GM20000 (cell line): ENCODE measurements at places on chromosomes 6 and 20.

GRCh38 chr20:46350201-46350985 lies 42.1 kb upstream of the CDH22 start:
- peak; percentile 81 for DNase-seq

GRCh38 chr20:24361541-24361940 lies 107.9 kb upstream of the SYNDIG1 start:
- DNase-seq: no peak

- DNase-seq: no peak
Measured at GRCh38 chr20:43243672-43244269, 54.1 kb upstream of the PTPRT start.

- DNase-seq: no peak
Measured at GRCh38 chr6:30463242-30463641, 26.1 kb upstream of the HLA-E start.

DNA sequence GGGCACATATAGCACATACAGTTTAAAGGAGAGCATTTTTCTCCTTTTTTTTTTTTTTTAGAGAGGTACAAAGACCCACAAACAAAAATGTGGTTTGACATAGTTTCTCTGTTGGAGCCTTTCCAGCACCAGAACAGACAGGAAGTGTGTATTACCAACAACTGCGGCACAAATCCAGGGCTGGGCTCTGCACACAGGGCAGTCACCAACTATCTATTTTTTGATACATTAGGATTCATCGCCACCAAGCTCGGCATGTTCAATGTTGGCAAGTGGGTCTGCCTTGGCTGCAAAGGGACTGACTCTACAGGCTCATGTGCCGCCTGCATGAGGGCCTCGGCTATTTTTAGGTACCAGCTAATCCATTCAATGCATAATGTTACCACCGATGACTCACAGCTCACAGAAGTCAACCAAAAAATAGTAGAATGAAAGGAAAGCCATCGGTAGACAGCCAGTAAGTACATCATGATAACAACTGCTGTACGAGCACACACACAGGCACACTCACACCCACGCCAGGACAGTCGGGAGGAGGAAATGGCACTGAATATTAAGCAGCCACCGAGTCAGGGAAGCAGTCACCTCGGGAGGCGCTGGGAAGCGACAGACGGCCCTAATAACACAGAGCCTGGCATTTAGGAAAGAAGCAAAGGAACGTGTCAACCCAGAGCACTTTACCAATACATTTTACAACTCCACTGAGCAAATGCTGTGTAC lies 81.6 kb downstream of the GMPR start:
- DNase-seq: peak; percentile 65

DNA sequence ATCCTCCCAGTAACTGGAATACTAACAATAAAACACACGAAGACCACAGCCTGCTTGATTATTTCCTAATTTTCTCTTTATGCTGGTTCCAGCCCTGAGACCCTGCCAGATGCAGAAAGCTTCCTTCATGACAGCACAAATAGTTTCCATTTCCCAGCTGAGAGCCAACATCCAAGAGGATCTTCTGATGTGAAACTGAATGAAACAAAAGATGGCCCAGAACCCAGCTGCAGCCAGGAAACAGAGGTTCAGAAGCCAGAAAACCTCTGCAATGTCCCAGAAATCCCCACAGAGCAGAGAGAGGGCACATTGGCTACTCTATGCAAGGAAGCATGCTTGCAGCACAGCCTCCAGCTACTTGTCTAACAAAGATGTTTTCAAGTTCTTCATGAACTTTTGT lies 61.8 kb upstream of the PLEKHG1 start:
- DNase-seq: no peak

- DNase-seq: no peak
Measured at GRCh38 chr6:29917857-29918256, 24.5 kb upstream of the HLA-A start.

GRCh38 chr6:166417285-166417691 lies 34.5 kb upstream of the MPC1 start:
- no peak for DNase-seq

DNA sequence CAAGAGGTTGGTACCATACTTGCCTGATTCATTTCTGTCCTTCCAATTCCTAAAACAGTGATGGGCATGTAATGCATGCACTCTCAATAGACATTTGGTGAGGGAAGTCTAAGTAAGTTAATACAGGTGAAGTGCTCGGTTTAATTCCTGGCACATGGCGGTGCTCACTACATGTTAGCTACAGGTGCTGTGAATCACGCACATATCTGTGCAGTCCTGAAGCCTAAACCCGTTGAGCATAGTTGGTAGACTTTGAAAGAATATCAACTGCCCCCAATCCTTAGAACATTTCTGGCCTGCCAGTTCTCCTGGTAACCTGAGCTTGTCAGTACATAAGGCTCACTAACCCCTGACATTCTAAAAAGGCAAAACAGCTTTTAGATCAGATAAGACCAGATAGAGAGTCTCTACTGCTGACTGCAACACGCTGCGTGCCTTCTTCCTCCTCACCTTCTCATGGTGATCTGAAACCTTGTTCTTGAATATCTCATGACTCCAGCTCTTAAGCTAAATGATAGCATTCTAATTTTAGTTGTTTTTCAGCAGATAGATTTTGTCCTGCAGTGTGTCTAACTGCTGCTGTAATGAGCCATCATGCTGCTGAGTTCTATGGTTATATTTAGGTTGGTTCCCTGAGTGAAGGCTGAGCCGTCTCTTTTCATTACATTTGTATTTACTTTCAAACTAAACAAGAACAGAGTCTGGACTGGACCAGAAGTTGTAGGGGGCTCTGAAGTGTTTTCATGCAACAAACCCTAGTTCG lies 328.5 kb upstream of the QKI start:
- no peak for DNase-seq

DNA sequence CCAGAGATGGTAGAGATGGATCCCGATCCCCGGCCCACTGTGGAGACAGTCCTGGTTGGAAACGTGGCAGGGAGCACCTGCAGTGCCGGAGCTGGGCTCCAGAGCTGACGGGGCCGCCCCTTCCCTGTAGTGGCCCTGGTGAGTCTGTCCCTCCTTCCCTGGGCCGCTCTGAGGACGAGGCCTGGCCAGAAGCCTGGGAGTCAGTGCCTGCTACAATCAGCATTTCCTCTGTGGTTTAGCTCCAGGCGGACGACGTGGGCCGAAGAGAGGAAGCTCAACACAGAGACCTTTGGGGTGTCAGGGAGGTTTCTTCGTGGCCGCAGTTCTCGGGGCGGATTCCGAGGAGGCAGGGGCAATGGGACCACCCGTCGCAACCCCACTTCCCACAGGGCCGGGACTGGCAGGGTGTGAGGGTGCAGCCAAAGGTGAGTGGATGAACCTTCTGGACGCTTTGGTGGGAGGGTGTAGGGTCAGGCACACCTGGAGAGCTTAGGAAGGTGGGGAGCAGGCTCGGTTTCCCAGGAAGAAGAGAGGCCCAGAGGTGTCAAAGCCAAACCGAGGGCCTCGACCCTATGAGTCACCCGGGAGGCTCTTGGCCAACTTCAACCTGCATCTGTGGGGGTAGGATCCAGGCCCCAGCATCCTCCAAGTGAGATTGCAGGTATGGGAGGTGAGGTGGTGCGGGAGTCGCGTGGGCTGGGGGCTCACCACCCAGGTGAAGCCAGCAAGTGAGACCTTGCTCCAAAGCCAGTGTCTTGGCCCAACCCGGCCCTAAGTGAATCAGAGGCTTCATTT lies 9.9 kb downstream of the PSMA7 start:
- no peak for DNase-seq

GRCh38 chr6:159761129-159761872 lies 544 bp upstream of the ACAT2 start:
- DNase-seq: peak; percentile 31

DNA sequence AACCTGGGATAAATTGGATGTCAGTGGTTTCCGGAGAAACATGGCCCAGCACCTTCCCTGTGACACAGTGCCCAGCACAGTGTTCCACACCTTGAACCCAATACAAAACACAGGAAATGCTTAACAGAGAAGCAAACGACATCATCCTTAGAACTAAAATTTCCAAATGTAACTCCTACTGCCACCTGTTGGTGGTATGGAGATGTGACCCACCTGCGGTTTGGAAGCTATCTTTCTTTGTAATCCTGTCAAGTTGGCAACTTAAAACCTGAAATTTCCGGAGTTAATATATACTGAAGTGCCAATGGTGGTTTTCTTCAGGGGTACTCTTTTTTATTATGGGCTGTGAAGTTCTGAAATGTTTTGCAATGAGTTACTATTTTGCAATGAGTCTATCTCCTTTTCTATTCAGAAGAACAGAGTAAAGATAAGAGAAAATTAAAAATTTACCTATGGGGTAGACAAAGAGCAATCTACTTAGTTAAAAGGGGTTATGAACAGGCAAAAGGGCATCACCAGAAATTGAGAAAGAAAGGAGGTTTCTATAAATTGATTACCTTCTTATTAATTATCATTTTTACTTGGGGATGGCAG lies 658.8 kb downstream of the PTPRT start:
- DNase-seq: peak; percentile 32

- DNase-seq: no peak
Measured at GRCh38 chr20:22063753-22064152, 358.3 kb downstream of the PAX1 start.

GRCh38 chr20:3509064-3509463 lies 38.2 kb downstream of the ATRN start:
- DNase-seq: no peak

DNA sequence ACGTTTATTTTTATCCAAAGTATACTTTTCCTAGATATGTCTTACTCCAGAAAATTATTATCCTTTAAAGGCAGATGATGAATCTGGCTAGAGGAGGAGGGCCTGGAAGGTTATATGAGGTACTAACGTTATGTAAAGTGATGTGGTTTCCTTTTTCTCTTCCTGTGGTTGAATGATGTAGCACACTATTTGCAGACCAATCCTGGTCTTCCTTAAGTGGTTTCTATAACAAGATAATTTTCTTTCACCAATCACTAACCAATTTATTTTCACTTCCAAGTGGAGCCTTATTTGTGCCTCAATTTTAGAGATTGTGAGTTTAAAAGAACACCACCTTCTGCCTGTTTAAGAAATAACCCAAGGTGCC lies 154.6 kb upstream of the SOX4 start:
- DNase-seq: peak; percentile 37

GRCh38 chr6:34248198-34248726 lies 544 bp downstream of the SMIM29 start:
- DNase-seq: peak; percentile 73

DNA sequence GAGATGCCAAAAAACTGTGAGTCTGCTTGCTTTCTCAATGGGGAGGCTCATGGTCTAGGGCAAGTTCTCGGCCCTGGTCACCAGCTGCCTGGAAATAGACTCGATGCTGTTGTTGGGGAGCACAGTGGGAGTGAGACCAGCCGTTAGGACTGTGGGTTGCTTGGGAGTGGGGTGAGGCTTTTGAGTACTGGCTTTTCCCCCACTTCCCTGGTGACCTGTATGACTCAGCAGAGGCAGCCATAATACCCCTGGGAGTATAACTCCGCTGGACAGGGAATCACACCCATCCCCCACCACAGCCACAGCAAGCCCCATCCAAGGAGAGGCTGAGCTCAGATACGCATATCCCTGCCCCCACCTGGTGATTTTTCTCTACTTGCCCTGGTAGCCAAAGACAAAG lies 48.9 kb upstream of the OGFRL1 start:
- DNase-seq: no peak

GRCh38 chr6:124979294-124979678 lies 17.0 kb downstream of the RNF217 start:
- DNase-seq: no peak

DNA sequence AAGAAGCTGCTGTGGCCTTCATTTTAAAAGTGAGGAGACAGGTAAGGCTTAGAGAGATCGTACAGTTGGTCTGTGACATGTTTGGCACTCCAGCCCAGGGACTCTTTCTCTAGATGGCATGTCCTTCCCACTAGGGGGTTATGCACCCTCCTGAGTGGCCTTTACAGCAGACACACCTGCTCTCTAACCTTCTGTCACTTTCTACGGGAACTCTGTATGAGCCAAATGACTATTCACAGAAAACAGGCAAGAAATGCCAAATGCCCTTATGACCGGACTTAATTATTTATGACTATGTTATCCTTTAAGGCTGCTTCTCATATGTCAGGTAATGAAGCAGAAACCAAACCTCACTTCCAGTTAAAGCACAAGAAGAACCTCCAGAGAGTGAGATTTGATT lies 91.2 kb downstream of the MAP3K5 start:
- DNase-seq: no peak

- DNase-seq: no peak
Measured at GRCh38 chr6:82114748-82115147, 132.8 kb downstream of the IBTK start.

- peak; percentile 27 for DNase-seq
Measured at GRCh38 chr6:95431637-95432228, 145.6 kb upstream of the MANEA start.

- no peak for DNase-seq
Measured at GRCh38 chr20:43450841-43451799, 6.6 kb upstream of the SRSF6 start.

DNA sequence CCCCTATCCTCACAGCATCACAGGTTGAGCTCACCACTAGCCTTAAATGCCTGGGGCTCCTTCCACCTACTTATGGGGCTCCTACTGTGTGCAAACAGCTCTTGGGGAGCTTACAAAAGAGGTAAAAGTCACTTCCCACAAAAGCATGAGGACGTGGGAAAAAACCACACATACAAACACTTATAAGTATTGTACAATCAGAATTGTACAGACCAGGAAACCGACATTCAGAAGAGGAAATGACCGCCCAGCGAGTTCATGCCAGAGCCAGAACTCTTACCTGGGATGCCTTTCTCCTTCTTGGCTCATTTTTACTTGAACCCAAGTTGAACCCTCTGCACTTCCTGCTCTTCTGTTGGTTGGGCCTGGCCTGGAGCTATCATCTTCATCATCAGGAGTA lies 6.3 kb upstream of the PPP1R16B start:
- DNase-seq: no peak

- DNase-seq: no peak
Measured at GRCh38 chr6:16437984-16438383, 199.6 kb downstream of the GMPR start.

DNA sequence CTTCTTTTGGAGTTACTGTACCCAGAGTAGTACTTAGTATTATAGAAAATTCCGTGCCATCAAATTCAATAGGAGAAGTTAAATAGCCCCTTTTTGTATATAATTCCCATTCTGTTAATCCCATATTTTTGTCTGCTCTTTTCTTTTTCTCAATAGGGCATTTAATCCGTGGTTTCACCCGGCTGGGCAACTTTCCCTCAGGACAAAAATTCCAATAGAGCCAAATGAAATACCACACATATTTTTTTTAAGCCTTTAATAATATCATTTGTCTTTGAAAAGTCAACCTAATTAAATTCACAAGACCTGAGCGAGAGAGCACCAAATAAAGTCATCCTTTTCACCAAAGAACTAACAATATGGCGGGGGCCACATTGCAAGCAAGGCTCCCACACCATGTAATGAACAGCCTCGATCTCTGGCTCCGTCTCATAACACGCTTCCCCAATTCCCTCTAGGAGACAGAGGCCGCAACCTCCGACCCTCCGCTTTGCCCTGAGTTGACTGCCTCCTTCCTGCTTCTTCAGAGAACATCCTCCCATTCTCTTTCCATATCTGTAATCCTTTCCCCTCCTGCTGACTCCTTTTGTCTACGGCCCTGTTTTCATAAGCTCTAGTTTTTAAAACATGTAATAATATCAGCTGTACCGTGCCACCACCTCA lies 13.6 kb downstream of the NHSL1 start:
- DNase-seq: no peak
